Activated T-cell treated with anti-CD3 and anti-CD28 coated beads for 1 hour (primary cell): ENCODE measurements at places on chromosomes 5 and 9.

GRCh38 chr5:149504677-149505076, 46.6 kb downstream of the CSNK1A1 start:
- DNase-seq: no peak

GRCh38 chr9:12185856-12186255, 507.3 kb upstream of the TYRP1 start:
- no peak for DNase-seq

GRCh38 chr5:101878190-101878589, 417.9 kb downstream of the SLCO4C1 start:
- no peak for DNase-seq

GRCh38 chr5:56615361-56616153, 199.8 kb upstream of the MAP3K1 start:
- DNase-seq: no peak

GRCh38 chr9:130042406-130042884, 544 bp downstream of the FNBP1 start:
- DNase-seq: no peak

- no peak for DNase-seq
Measured at GRCh38 chr9:99722877-99723276, 98.8 kb upstream of the NR4A3 start.

DNA sequence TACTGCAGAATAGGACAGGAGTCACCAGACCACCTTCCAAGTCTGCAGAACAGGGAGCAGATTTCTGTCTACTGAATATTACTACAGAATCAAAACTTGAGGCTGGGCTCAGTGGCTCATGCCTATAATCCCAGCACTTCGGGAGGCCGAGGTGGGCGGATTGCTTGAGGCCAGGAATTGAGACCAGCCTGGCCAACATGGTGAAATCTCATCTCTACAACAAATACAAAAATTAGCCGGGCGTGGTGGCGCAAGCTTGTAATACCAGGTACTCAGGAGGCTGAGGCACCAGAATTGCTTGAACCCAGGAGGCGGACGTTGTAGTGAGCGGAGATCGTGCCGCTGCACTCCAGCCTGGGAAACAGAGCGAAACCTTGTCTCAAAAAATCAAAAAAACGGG, 710.8 kb upstream of the WWC1 start:
- no peak for DNase-seq

DNA sequence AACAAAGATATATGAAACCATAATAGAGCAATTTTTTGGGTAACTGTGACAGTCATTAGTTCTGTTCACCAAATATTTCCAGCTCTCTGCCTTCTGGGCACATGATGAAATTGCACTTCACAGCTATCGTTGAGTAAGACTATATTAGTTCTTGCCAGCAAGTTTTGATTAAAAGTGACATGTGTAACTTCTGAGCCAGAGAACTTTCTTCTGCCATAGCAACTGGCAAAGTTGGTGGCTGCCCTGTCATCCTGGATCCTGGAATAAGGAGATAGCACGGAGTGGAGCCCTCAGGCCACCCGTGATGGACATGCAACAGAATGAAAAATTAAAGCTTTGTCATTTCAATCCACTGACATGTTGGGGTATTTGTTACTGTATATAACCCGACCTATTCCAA, 194.4 kb upstream of the VCAN start:
- no peak for DNase-seq

DNA sequence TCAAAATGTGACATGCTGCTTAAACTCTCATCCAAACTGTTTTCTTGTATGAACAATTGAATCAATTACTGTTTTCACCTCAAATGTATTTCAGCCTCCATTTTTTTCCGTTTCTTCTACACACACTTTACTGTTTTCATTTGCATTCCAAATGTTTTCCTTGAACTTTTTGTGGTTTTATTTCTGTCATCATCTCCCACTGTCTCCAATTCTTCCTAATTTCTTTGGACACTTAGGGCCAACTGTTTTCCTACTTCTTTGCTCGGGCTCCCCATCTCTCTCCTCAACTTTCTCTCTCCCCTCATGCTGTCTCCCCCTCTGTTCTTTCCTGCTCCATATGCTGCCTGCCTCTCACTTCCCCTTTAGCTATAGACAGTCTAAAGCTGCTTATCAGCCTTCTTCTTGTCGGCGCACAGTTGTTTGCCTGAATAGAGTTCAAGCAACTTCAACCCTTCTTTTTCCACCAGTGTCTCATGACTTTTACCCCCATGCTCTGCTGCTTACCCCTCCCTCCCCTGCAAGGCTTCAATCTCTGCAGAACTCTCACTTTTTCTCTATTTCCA, 443.4 kb downstream of the DTWD2 start:
- DNase-seq: no peak

- no peak for DNase-seq
Measured at GRCh38 chr5:78888580-78889368, 96.3 kb downstream of the ARSB start.

- no peak for DNase-seq
Measured at GRCh38 chr5:7976411-7977190, 107.7 kb downstream of the MTRR start.

- no peak for DNase-seq
Measured at GRCh38 chr5:55232271-55232984, 980 bp downstream of the CCNO start.

- no peak for DNase-seq
Measured at GRCh38 chr9:69801989-69802388, 18.6 kb upstream of the CFAP95 start.

DNA sequence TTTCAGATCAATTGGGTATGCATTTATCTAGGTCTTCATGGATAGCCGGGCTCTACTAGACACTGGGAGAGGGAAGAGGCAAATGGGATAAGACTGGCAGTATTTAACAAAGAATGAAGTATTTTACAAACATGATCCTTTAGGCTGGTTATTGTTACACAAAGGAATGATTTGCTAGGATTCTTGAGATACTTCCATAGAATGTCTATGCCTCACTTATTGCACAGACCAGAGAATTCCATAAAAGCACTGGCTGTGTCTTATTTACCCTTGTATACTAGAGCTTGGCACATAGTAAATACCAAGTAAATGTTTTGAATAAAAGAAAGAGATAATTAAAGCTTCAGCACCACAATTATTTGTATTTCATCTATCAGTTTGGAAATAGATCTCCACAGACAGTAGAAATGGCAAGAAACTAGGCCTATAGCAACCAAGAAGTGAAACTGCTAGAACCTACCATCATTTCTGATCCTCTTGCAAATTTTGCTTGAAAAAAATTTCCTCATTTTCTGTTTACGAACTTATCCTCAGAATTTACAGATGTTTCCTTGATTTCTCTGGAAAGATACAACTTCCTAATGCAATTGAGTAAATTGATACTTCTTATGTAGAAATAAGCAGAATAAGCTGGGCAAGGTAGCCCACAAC, 3.8 kb downstream of the PDCD1LG2 start:
- no peak for DNase-seq

- no peak for DNase-seq
Measured at GRCh38 chr5:117803533-117803932, 1184.8 kb downstream of the DTWD2 start.

GRCh38 chr5:114362197-114362976, 517 bp downstream of the KCNN2 start:
- DNase-seq: no peak

DNA sequence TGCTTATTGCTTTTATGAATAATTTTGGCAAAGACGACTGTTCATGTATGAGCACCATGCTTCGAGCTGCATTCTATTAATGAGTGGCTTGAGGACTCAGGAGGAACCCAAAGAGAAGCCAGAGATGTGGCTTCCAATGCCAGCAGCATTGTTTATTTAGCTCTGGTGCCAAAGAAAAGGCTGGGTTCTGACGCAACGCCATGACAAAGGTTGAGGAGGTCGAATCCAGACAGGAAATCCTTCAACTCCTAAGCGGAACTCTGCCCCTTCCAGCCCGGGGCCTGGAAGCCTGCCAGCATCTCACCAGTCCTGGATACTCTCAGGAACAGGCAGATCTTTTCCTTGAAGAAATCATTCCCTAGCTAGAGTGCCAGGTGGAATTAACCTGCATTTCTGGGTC, 104.4 kb downstream of the ARHGAP26 start:
- DNase-seq: no peak

DNA sequence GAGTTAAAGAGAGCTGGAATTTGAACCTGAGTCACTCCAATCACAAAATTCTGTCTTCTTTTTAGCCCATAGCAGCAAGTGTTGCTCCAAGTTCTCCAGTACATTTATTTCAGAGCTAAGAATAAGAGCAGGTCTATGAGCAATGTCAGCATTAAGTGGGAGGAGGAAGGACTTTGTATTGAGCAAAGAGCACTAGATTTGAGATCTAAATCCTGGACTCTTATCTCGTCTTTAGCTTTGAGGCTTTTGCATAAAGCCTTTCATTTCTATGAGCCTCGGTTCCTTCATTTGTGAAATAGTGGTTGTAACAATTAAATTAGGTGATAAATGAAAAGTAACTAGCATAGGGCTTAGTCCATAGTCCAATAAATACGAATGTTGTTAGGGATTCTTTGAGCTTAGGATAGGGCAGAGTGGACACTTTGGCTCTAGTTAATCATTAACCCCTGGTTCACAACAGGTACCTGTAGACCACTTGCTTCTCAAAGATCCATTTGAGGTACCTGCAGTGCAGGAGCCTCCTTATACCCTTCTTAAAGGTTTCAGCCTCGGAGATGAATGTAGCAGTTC, 464.1 kb upstream of the KLF4 start:
- no peak for DNase-seq

GRCh38 chr9:95383185-95383676, 65.7 kb upstream of the FANCC start:
- DNase-seq: no peak

DNA sequence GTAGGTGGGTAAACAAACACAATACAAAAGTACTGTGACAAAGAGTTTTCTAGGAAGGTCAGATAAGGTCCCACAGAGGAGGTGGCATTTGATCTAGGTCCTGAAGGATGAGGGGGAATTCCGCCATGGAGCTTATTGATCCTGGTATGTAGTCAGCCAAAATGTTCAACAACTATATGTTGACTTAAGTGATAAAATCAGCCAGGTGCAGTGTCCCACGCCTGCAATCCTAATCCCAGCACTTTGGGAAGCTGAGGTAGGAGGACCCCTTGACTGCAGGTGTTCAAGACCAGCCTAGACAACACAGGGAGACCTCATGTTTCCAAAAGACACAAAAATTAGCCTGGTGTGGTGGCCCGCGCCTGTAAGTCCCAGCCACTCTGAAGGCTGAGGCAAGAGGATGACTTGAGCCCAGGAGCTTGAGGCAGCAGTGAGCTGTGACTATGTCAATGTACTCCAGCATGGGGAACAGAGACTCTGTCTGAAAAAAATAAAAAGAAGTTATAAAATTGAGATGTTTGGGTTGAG, 46.4 kb upstream of the PLIN2 start:
- DNase-seq: no peak

- DNase-seq: no peak
Measured at GRCh38 chr9:109408759-109409462, 88.1 kb upstream of the EPB41L4B start.

GRCh38 chr5:13107537-13107936, 837.0 kb downstream of the DNAH5 start:
- DNase-seq: no peak

GRCh38 chr9:26324786-26325443, 567.7 kb downstream of the CAAP1 start:
- no peak for DNase-seq

DNA sequence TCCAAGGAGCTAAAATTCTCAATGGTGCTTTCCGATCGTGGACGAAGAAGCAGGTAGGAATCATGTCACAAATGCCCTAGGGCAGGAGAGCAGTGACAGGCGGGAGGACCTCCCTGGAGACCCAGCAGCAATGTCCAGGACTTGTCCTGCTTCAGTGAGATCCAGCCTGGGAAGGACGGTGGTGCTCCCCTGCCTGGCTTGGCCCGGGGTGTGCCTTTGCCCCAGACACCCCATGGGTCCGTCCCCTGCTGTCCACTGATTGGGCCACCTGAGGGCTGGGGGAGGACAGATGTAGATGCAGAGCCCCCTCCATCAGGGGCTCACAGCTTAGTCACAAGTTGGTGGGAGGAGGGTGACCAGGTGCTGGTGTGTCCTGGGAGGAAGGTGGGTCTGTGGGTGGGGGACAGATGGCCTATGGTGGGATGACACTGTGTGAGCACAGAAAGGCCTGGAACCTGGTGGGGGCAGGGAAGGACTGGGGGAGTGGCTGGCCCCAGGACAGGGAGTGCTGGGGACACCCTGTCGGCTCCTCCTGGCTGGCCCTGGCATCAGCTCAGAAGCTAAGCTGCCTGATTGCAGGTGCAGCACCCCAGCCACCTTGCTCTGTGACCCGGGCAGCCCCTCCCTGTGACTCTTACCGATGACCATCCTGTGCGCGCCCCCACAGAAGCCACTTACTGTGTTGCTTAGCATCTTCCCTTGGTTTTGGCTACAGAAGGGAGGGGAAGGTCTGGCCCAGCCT, 82.0 kb downstream of the PHF2 start:
- DNase-seq: no peak

DNA sequence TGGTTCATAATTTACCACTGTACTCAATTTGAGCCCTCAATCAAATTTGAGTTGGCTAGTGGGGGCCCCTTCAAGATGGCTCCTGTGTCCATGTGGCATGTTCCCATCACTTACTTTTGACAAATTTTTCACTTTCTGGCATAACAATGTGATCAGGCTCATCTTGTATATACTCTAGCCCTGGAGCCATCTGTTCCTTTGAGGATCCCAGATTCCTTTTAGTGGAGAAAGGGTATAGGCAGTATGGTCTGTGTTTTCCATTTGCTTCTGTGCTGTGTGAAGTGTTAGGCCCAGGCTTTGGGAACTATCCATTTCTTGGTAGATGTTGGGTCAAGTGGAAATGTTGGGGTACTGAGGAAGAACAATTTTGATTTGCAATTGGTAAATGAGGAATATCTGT, 45.7 kb downstream of the SH3GL2 start:
- DNase-seq: no peak

DNA sequence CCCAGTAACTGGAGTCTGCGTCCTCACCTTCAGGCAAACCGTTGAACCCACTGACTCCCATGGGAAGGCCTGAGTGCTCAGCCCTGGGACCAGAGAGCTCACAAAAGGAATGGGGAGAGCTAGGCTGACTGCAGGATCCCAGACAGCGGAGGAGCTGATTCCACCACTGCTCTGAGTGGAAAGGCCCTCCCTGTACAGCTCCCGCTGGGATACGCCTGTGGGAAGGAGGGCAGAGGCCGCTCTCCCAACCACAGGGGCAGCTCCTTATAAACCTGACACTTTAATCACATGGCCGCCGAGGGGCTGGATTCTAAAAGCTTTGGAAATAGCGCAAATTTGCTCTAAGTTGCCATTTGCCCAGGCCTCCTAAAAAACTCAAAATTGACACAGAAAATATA, 37.1 kb downstream of the DBH start:
- no peak for DNase-seq

DNA sequence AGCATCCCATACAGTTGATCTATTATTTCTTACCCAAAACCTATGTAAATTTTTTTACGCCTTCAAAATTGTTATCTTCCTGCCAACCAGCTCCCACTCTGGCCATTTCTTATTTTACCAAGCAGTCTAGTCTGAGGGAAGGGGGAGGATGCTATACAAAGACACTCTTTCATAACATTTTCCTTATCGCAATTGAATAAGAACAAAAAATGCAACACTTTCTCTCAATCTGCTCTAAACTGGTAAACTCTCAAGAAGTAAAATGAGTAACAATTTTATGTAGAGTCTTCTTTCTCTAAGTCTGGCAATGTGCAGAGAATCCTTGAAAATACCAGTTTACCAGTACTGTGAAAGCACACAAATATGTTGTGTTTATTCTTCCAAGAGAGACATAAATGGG, 1216.3 kb downstream of the PTPRD start:
- no peak for DNase-seq
